CD4-positive, alpha-beta T cell treated with Interleukin-4 for 1 hour (primary cell): ENCODE measurements at places on chromosomes 7 and 10.

DNA sequence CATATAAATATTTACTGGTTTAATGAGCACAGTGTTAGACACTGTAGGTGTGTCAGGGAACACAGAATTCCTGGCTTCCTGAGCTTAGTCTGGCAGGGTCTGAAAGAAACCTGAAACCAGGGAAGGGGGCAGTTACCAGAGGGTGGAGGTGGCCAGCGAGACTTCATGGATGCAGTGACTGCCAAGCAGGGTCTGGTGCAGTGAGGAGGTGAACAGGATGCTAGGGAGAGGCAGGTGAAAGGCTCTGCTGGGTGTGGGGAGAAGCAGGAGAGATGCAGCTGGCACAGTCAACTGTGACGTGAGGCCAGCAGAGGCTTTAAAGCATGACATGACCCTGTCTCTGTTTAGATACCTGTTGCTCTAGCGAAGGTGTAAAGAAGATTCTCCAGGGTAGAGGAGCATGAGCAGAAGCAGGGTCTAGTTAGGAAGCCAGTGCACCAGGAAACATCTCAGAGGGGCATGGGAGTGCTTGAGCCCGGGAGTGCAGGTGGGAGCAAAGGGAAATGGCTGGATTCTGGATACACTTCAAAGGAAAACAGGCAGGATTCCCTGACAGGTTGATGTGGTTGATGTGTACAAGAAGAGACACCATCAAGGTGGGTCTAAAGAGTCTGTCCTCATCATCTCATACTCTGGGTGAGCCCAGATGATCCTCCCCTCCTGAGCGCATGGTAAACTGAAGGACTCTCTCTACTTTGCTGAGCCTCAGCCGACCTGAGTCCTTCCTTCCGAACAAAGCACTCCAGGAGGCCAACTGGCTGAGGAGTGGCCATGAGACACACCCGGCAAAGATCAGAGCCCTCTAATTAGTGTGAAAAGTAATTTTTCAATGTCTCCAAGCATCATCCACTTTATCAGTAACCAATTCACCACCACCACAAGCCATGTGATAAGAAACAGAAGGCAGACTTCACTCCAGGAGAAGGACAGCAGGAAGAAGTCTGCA lies 186.8 kb downstream of the COBL start:
- no peak for DNase-seq

GRCh38 chr10:30527623-30528428 lies 93.8 kb downstream of the MAP3K8 start:
- DNase-seq = peak; percentile 28

GRCh38 chr10:30804478-30805055 lies 175.0 kb upstream of the LYZL2 start:
- DNase-seq = no peak

GRCh38 chr10:68223535-68224165 lies 8.3 kb downstream of the ATOH7 start:
- DNase-seq = no peak

DNA sequence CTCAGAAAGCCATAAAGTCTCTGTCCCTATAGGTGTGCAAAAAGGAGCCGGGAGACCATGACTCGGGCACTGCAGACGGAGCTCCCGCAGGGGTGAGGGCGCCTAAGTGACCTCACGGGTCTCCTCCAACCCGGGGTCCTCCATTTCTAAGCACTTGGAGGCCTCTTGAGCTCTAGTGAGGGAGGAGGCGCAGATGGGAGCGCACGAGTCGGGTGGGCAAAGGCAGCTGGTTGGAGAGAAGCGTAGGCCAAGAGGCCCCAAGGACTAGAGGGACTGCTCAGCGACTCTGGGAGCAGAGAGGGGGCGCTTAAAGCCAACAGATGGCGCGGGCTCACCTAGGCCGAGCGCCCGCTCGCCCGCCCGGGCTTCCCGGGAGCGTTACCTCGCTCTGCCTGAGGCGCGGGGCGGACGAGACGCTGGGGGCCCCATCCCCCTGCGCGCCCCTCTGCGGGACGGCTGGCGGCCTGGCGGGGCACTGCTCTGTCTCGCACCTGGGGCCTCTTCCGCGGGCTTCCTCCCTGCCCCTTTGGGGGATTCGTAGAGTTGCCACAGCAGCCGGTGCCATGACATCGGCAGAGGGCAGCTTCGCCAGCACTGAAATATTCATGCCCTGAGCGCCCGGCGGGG lies 523 bp upstream of the CDH23 start:
- peak; percentile 18 for DNase-seq

DNA sequence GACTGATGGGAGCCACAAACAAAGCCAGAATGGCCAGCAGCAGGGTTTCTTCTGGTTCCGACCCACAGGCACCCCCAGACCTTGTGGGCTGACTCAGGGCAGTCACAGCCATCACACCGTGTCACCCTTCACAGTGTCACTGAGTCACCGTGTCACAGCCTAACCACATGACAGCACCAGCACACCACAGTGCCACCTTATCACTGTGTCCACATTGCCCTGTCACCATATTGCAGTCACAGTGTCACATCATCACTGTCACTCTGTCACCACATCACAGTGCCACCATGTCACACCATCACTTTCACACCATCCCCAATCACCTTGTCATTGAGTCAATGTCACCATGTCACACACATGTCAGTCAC lies 77.0 kb downstream of the OAT start:
- DNase-seq = peak; percentile 64

GRCh38 chr7:23604296-23604640 lies 7.1 kb downstream of the CCDC126 start:
- DNase-seq = no peak

DNA sequence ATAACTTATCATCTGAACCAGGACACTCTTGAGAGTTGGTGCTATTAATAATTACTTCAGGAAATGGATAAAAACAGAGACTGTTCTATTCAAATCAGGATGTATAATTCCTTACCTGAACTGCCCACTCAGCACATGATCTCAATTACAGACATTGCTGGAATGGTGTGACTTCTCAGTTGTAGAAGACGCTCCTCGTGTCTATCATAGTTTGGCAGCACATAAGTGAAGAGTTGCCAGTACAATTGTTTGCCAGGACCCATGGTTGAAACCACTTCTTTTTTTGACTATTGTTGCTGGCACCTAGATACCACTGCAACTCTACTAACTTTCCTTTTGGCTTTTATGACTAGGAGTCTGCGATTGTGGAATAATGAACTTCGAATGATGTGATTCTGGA lies 105.4 kb downstream of the ZNF365 start:
- no peak for DNase-seq
